ENCODE measurements at places on chromosomes 7 and 10.

GRCh38 chr7:79302293-79302692 is 151.2 kb downstream of the MAGI2 start:
- DNase-seq = no peak

DNA sequence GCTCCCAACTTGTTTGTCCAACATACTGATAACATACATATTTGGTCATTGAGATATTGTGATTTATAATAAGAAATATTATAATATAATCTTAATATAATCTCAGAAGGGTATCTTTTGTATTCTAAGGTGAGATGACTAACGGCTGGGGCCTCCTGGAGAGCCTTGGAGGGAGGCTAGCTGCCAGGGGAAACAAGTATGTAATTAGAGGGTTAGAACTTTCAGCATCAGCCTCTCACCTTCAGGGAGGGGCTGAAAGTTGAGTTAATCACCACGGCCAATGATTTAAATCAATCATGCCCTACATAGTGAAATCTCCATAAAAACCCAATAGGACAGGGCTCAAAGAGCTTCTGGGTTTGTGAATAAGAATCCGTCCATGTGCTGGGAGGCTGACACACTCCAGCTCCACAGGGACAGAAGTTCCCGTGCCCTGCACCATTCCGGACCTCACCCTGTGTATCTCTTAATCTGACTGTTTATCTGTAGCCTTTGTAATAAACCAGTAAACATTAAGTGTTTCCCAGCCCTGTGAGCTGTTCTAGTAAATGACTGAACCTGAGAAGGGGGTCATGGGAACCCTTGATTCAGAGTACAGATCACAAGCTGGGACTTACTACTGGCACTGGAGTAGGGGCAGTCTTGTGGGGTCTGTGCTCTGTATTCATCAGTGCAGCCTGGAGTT is 86.3 kb upstream of the STEAP1B start:
- DNase-seq = no peak

- DNase-seq = no peak
Observed at GRCh38 chr7:158431941-158432347, 155.7 kb downstream of the PTPRN2 start.

DNA sequence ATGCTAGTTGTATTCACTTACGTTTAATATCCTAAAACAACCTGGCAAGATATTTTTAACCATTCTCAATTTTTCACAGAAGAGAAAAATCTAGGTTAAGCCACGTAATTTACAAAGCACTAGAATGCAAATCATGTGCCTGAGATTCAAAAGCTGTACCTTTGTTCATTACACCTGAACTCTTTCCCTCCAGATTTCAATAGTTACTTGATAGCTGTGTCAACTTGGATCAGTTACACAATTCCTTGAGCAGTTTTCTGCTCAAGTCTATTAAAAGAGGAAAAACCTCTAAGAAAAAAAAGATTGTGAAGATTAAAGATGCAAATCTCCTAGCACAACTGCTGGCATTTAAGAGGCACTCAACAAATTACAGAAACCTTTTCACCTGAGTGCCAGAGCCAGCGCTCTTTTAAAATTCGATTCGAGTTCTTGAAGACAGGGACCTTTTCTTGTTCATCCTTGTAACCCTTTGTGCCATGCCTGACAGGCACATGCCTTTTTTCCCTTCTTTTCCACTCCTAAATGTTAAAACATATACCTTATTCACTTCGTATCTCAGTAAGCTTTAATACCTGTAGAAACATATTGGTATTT is 886 bp downstream of the NSUN6 start:
- no peak for DNase-seq

GRCh38 chr10:14779001-14779651 is 4.4 kb upstream of the FAM107B start:
- no peak for DNase-seq

DNA sequence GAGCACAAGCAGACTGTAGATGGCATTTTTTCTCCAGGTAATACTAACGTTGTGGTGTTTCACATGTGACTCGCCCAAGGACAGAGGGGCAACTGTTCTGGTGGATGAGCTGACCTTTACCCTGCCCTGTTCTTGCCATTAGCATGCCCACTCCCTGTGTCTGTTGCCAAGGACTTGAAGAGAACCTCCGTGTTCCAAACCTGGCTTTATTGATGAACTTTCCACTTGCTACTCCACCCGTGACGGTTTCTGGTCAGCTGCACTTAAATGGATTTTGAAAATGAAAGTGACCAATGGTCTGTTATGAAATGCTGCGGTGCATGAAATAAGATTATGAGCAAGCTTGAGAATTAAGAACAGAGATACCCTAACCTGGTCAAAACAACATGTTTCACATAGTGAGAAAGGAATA is 30.4 kb downstream of the LRRC4 start:
- no peak for DNase-seq

Data from NCI-H524 (cell line).